BJ (cell line): ENCODE measurements at places on chromosomes 2 and 18.

DNA sequence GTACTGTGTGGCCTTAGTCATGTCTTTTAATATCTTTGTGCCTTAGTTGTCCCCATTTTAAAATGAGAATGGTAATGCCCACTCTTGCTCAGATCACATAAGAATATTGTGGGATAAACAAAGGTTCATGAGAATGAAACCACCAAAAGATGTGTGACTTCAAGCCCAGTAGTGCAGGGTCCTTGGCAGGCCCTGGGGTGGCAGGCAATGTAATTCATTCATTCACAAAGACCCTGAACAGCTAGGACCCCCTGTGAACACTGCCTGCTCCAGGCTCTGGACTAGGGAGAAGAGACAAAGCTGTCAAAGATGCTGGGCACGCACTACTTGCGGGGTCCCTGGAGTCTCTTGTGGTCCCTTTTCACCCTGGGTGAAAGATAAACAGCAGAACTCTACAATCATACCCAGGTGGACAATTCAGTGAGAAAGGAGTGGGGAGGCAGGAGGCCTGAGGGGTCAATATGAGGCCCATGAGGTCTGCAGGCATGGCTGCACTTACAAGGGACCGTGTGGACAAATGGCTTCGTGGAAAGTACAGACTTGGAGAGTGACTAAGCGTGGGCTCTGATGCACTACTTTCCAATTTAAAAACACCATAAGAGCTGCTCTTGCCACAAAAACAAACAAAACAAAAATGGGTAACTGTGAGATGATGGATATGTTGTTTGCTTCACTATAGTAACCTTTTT is 136.1 kb downstream of the SMAD7 start:
- DNase-seq, result no peak

DNA sequence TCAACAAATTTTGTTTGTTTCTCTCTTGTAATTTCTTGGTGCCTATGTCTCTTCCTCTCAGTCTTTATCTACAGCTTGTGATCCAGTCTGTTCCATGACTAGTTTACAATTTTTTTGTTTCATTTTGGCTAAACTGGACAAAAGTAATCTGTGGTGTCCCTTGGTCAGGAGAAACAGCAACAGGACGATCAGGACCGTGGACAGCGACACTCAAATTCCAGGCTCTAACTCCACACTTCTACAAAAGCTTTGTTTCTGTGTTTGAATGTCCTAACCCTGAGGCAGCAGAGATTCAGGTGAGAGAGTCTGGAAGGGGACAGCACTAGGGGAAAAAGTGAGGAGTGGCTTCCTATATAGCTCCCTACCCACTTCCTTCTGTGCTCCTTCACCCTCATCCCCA is 593.3 kb upstream of the FANCL start:
- DNase-seq, result no peak

DNA sequence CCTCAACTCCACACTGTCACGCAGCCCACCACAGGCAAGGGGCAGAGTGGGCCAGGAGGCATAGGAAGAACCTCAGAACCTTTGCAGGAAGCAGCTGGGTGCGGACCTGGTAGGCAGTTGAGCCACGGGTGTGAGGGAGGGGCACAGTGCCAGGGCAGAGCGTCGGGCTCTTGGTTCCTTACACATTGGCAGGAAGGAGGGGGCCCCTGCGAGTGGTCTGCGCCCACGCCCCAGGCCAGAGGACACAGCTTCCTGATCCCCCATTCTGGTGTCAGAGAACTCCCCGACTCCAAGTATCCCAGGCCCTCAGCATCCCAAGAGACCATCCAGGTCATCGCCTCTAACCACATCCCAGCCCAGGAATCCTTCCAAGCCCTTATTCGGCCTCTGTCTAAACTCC is 61.5 kb downstream of the TNS1 start:
- DNase-seq, result no peak

GRCh38 chr2:174524527-174524926 is 37.7 kb upstream of the GPR155 start:
- DNase-seq, result no peak

- DNase-seq, result no peak
Measured at GRCh38 chr18:58225101-58225500, 181.1 kb downstream of the NEDD4L start.

- DNase-seq, result no peak
Measured at GRCh38 chr18:53864770-53865169, 359.7 kb downstream of the MBD2 start.

- no peak for DNase-seq
Measured at GRCh38 chr2:152396763-152397162, 61.8 kb downstream of the FMNL2 start.

DNA sequence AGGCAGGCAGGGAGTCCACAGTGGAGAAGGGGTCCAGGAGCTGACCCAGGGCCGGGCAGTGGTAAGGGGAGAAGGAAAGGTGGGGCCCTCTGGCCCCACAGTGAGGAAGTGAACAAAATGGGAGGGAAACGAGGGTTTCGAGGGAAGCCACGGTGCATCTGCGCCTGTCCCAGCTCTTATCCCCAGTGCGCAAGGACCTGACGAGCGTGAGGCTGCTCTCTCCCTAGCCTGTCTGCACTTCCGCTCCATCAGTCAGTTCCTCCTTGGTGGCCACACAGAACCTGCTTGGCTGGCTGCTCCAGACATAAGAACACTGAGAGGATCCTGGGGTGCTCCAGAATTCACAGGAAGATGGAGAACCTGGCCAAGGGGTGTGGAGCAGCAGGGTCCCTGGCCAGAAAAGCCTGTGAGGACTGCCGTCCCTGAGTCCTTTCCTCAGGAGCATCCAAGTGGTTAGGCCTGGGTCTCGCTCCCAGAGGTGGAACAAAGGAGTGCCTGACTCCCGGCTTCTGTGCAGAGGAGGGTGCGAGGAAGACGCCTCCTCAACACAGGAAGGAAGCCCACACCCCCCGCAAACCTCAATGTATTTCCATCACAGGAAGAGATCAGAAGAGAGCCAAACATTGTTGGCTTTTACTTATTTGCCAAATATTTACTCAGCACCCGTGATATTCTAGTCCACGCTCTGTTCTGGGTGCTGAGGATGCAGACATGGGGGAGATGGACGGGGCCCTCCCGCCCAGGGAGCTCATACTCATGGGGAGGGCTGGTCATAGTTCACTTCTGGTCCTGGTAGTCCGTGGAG is 43.7 kb upstream of the SEMA4C start:
- DNase-seq, result no peak

GRCh38 chr2:85981579-85982247 is 92.9 kb upstream of the ST3GAL5 start:
- DNase-seq, result no peak

- DNase-seq, result no peak
Measured at GRCh38 chr2:64524604-64525316, 632 bp downstream of the AFTPH start.

- no peak for DNase-seq
Measured at GRCh38 chr2:71486881-71487640, 33.7 kb downstream of the DYSF start.

DNA sequence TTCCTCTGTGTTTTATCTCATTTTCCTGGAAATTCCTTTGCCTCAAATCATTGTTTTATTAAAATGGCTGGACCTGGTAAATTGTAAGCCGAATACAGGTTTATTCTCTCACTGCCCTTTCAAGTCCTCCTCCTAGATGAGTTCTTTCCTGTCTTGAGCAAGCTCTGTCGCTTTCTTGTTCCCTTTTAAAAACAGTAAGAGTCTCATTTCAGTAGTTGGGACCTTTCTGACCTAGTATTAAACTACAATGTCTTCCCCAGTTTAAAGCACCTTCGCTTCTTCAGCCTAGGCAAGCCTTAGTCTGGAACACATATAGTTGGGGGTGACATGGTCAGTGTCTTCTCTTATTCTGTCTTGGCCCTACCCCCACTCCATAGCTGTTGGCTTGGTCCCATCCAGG is 40.9 kb upstream of the SP140L start:
- DNase-seq, result no peak
